ENCODE measurements at places on chromosomes 5 and 9. TPM values are rescaled to one million over a fixed set of nuclear protein-coding genes. Genes with fewer than 3 reads are reported as not detected.

The RICTOR gene
- total RNA-seq = 25.3 TPM

The PFN3 gene
- total RNA-seq = not detected

The TMCO6 gene
- total RNA-seq = 12.4 TPM

The SLC25A2 gene
- total RNA-seq = under 0.01 TPM

The TAF1L gene
- total RNA-seq = under 0.01 TPM

The BAAT gene
- total RNA-seq = not detected

The MFAP3 gene
- 138 TPM for total RNA-seq

The RFESD gene
- total RNA-seq = 1.2 TPM

The DRD1 gene
- not detected for total RNA-seq

The GARIN3 gene
- not detected for total RNA-seq

The STRBP gene
- total RNA-seq = 8.1 TPM

The ACSL6 gene
- total RNA-seq = 0.77 TPM

The FAXDC2 gene
- total RNA-seq = 5.0 TPM

The FCN2 gene
- not detected for total RNA-seq

The FAT2 gene
- not detected for total RNA-seq

The RNF130 gene
- total RNA-seq = 42.0 TPM

The ZFP37 gene
- 1.4 TPM for total RNA-seq

The PCDHB2 gene
- 0.39 TPM for total RNA-seq

The HTR4 gene
- not detected for total RNA-seq

The SMIM33 gene
- under 0.01 TPM for total RNA-seq

Measured in dermis microvascular lymphatic vessel endothelial cell (primary cell).